ENCODE measurements at places on chromosomes 12 and 14. TPM values are rescaled to one million over a fixed set of nuclear protein-coding genes. Genes with fewer than 3 reads are reported as not detected.
A peak's percentile ranks its signal among the peaks of the same experiment; 100 is the strongest.

The FGF23 gene
- not detected for total RNA-seq

- no peaks in the 10 kb centered on the region for H3K36me3 ChIP-seq
- H3K27ac ChIP-seq, result no peak overlapping the region
- no peak overlapping the region for H3K4me3 ChIP-seq
- DNase-seq, result no peak
- H3K27me3 ChIP-seq, result no peaks in the 10 kb centered on the region
- no peaks in the 10 kb centered on the region for H3K4me1 ChIP-seq
Measured at GRCh38 chr14:67719866-67720265, 18.2 kb downstream of the RDH12 start.

DNA sequence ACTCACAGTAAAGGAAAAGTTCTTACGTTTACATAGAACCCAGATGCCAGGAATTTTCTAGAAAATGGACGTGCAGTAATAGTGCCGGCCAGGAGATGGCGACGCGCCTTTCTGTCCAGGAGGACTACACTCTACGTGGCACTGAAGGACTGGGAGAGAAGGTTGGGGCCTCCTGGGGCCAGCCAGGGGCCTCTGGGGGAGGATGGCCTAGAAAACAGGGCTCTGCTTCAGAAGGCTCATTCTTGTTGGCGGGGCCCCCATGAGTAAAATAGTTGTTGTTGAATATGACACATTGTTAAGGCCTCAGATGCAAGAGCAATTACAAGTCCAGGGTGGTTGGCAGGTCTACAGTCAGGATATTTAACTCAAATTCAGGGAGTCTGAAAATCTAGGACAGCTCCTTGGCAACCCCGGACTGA is 120.1 kb upstream of the MAX start:
- DNase-seq, result peak; percentile 52
- no peak overlapping the region for H3K4me3 ChIP-seq
- no peaks in the 10 kb centered on the region for H3K36me3 ChIP-seq
- H3K27me3 ChIP-seq, result no peaks in the 10 kb centered on the region

DNA sequence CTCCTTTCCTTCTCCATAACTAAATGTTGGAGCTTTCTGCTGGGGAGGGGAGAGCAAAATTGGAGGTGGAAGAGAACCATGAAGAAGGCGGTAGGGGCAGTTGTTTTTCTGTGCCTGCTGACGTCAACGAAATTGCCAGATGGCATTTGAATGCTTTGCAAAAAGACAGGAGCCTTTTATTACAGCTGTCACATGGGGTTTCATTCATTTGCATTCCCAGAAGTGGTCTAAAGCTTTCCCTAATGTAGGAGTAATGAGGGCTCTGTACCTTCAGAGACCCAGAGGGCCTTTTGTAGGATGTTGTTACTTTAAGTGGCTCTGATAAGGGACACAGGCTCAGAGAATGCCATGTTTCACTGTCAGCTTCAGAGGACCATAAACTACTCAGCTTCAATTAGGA is 107.1 kb upstream of the SLCO1C1 start:
- no peaks in the 10 kb centered on the region for H3K27me3 ChIP-seq
- no peak for DNase-seq
- no peak overlapping the region for H3K27ac ChIP-seq
- no peaks in the 10 kb centered on the region for H3K36me3 ChIP-seq
- peaks cover 6% of the 10 kb centered on the region for H3K4me1 ChIP-seq

The ZC2HC1C gene
- 1.8 TPM for total RNA-seq

DNA sequence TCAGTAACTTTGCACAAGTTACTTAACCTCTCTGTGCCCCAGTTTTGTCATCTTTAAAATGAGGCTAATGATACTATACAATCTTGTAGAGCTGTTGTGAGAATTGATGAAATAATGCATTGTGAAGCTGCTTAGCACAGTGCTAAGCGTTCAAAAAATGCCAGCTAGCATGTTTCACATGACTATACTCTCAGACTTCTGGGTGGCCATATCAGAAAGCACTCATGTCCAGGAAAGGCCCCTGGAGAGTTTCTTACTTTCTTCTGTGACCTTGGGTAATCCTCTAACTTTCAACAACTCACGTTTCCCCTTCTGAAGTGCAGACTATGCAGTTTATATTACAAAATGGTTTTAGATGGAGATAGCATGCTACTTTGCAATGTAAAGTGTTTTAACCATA is 68.1 kb downstream of the TPH2 start:
- peaks cover 4% of the 10 kb centered on the region for H3K27me3 ChIP-seq
- no peaks in the 10 kb centered on the region for H3K36me3 ChIP-seq
- H3K4me1 ChIP-seq, result no peaks in the 10 kb centered on the region
- no peak overlapping the region for H3K4me3 ChIP-seq
- no peak overlapping the region for H3K27ac ChIP-seq

The FOXM1 gene
- total RNA-seq, result 0.84 TPM

- no peak for DNase-seq
- no peaks in the 10 kb centered on the region for H3K27me3 ChIP-seq
- H3K4me1 ChIP-seq, result no peaks in the 10 kb centered on the region
- H3K4me3 ChIP-seq, result no peak overlapping the region
- no peaks in the 10 kb centered on the region for H3K36me3 ChIP-seq
- H3K27ac ChIP-seq, result no peak overlapping the region
Measured at GRCh38 chr14:61864329-61864898, 102.2 kb downstream of the SNAPC1 start.

DNA sequence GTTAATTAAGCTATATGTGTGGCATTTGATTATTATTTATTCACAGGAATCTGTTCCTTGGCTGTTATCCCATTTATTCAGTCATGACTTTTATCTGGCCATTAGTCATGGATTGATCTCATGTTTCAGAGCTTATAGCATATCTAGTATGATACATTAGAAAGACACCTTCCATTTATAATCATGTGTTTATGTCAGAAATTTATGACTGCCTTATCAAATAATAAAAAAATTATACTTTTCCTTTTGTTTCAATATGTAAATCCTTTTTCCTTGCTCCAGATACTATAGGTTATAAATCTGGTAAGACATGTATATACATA is 248.0 kb upstream of the PDE3A start:
- no peak overlapping the region for H3K27ac ChIP-seq
- H3K36me3 ChIP-seq, result no peaks in the 10 kb centered on the region
- no peaks in the 10 kb centered on the region for H3K27me3 ChIP-seq
- DNase-seq, result no peak
- H3K4me1 ChIP-seq, result no peaks in the 10 kb centered on the region

The MANSC4 gene
- not detected for total RNA-seq

GRCh38 chr14:61225344-61225743 is 55.8 kb downstream of the TMEM30B start:
- H3K27ac ChIP-seq, result no peak overlapping the region
- no peaks in the 10 kb centered on the region for H3K36me3 ChIP-seq
- no peak for DNase-seq
- no peak overlapping the region for H3K4me3 ChIP-seq
- H3K27me3 ChIP-seq, result peaks cover 1% of the 10 kb centered on the region
- H3K4me1 ChIP-seq, result no peaks in the 10 kb centered on the region

The GPR162 gene
- 4.4 TPM for total RNA-seq

DNA sequence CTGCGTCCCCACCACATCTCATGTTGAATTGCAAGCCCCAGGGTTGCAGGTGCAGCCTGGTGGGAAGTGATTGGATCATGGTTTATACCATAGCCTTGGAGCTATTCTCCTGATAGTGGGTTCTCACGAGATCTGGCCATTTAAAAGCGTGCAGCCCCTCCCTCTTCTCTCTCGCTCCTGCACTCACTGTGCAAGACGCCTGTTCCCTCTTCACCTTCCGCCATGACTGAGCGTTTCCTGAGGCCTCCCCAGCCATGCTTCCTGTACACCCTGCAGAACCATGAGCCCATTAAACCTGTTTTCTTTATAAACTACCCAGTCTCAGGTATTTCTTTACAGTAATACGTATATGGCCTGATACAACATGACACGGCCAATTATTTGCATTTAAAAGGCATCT is 146.6 kb downstream of the RIMBP2 start:
- no peaks in the 10 kb centered on the region for H3K27me3 ChIP-seq
- H3K36me3 ChIP-seq, result no peaks in the 10 kb centered on the region
- H3K4me3 ChIP-seq, result no peak overlapping the region
- no peak for DNase-seq

GRCh38 chr12:6535960-6536847 is 1.9 kb downstream of the GAPDH start:
- H3K4me3 ChIP-seq, result peak overlapping the region; percentile 60
- no peaks in the 10 kb centered on the region for H3K4me1 ChIP-seq
- H3K27ac ChIP-seq, result peak overlapping the region; percentile 87
- DNase-seq, result no peak
- no peaks in the 10 kb centered on the region for H3K36me3 ChIP-seq

The FAM234B gene
- total RNA-seq, result 5.2 TPM

GRCh38 chr12:7485095-7485494 is 18.5 kb downstream of the CD163 start:
- no peaks in the 10 kb centered on the region for H3K27me3 ChIP-seq
- no peak overlapping the region for H3K4me3 ChIP-seq
- no peak for DNase-seq
- no peaks in the 10 kb centered on the region for H3K4me1 ChIP-seq
- no peak overlapping the region for H3K27ac ChIP-seq
- H3K36me3 ChIP-seq, result no peaks in the 10 kb centered on the region

The ATN1 gene
- total RNA-seq, result 138 TPM

DNA sequence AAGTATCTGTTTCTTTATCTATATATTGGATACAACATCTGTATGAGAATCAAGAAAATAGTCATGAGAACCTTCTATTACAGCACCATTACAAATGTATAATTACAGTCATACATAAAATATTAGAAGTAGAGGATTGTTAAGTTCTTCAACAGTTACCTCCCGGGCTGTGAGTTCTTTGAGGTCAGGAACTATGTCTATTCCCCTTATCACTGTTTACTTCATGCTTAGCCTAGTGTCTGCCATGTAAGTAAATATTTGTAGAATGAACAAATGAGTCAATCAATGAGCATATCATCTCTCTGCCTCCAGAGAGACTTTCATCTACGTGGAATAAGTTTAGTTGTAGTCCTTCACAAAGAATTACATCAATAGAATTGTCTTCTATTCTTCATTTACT is 47.2 kb downstream of the PUS7L start:
- no peak for DNase-seq
- no peak overlapping the region for H3K27ac ChIP-seq

DNA sequence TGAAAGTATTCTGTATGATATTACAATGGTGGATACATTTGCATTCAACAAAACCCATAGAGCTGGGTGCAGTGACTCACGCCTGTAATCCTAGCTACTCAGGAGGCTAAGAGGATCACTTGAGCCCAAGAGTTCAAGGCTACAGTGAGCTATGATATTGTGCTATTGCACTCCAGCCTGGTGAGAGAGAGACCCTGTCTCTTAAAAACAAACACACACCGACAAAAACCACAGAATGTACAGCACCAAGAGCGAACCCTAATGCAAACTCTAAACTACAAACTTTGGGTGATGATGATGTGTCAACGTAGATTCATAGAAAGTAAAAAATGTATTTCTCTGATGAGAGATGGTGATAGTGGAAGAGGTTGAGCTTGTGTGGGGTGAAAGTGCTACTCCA is 8.6 kb downstream of the CAPRIN2 start:
- no peak overlapping the region for H3K27ac ChIP-seq
- H3K36me3 ChIP-seq, result peaks cover 3% of the 10 kb centered on the region
- DNase-seq, result no peak
- no peaks in the 10 kb centered on the region for H3K27me3 ChIP-seq

The RNF212B gene
- total RNA-seq, result not detected

The CLEC9A gene
- 0.26 TPM for total RNA-seq

The ELK3 gene
- total RNA-seq, result 57.8 TPM

GRCh38 chr14:102870994-102871831 is 51.2 kb upstream of the AMN start:
- no peaks in the 10 kb centered on the region for H3K27me3 ChIP-seq
- DNase-seq, result no peak
- no peaks in the 10 kb centered on the region for H3K36me3 ChIP-seq
- H3K27ac ChIP-seq, result no peak overlapping the region
- H3K4me1 ChIP-seq, result no peaks in the 10 kb centered on the region

The HELB gene
- total RNA-seq, result 9.9 TPM

DNA sequence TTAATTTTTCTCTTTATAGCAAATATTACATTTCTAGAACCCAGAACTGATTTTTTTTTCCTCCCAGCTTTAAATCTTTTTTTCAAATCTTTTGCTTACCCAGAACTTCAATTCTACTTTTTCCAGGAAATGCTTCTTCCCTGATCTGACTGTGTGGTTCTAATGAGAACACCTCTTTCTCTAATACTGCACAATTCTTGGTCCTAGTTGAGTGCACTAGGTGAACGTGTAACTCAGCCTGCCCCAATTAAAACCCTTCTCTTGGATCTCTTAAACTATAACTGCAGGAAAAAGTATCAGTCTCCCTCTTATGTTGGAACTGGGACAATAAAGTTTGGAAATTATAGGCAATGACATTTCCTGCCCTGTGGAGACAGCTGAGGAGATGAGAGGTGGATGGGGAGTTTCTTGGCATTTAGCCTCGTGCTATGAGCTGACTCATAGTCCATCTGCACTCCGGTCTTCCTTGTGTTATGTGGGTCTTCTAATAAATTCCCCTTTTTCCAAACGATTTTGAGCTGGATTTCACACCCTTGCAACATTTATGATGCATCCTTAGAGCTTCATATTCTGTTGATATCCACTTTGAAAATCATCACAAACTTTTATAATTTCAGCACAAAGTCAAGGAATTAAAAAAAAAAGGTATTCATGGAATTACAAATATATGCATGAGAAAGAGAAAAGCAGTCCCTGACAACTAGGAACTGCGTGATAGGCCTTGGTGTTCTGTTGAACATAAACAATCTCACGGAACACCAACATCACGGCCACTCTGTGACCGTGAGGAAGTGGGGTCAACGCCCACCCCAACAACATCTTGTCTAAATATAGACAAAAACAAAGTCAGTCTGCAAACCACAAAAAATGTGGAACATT is 52.4 kb downstream of the BRMS1L start:
- H3K4me3 ChIP-seq, result no peak overlapping the region
- H3K27me3 ChIP-seq, result no peaks in the 10 kb centered on the region
- H3K4me1 ChIP-seq, result no peaks in the 10 kb centered on the region
- H3K36me3 ChIP-seq, result no peaks in the 10 kb centered on the region

The BIN2 gene
- 9.4 TPM for total RNA-seq

GRCh38 chr14:72516936-72517700 is 376.8 kb downstream of the DPF3 start:
- H3K27ac ChIP-seq, result no peak overlapping the region
- H3K4me3 ChIP-seq, result no peak overlapping the region
- H3K36me3 ChIP-seq, result no peaks in the 10 kb centered on the region
- H3K27me3 ChIP-seq, result no peaks in the 10 kb centered on the region
- DNase-seq, result peak; percentile 85
- H3K4me1 ChIP-seq, result no peaks in the 10 kb centered on the region

The MAP1LC3B2 gene
- 3.1 TPM for total RNA-seq

DNA sequence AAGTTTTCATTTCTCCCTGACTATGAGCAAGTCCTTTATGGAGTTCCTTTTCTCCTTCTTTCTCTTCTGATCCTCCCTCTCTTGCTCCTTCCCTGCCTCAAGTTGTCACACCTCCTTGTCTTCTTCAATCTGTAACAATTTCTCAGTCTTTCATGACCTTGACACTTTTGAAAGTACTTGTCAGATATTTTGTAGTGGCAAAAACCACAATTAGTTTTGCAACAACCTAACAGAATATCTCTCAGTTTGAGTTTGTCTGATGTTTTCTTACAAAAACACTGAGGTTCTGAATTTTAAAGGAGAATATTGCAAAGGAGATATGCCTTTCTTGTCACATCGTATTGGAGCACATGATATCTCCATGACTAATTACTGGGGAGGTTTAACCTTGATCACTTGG is 4.1 kb upstream of the CRADD start:
- H3K4me1 ChIP-seq, result no peaks in the 10 kb centered on the region
- DNase-seq, result no peak
- H3K27me3 ChIP-seq, result no peaks in the 10 kb centered on the region
- no peak overlapping the region for H3K27ac ChIP-seq
- no peak overlapping the region for H3K4me3 ChIP-seq
